ENCODE measurements at places on chromosomes 4 and X.

DNA sequence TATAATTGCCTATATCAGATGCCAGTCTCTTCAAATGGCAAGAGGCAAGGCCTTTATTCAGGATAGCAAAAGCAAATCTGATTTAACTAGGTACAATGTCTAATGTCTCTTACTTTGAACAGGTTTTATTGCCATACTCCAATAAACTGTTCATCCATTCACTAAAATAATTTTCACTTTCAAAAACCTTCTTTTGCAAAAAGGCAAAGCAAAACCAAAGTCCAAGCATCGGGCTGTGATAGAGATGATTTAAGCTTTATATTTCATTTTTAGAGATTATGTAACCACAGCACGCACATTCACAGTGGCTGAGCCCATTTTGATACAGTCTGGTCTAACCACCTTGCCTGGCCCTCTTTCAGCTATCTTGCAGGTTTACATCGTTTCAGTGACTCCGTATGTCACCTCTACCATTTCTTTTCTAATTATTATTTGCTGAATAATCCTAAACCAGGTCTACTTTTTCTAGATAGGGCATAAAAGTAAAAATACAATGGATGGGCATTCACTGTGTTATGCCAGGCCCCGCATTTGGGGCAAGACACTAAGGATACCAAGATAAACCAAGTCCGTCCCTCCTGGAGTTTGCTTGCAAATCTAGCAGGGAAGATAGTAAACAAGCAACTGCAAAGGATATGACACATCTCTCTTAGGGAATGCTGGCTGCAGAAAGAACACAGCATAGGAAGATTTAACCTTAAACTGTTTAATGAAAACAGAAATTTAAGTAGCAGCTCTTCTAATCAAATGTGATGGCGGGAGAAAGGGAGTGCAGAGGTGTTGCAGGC is 1.8 kb downstream of the CASP3 start:
- DNase-seq = no peak

DNA sequence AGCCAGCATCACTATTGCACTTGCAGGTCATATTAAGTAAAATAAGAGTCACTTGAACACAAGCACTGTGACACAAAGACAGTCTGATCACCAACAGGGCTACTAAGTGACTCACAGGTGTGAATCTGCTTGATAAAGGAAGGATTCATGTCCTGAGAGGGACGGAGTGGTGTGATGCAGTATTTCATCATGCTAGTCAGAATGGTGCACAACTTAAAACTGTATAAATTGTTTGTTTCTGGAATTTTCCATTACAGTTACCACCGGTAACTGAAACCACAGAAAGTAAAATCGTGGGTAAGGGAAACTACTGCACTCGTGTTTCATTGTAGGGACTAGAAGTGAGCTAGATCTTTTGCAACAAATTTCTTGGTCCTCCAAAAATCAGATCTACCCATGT is 109.7 kb downstream of the ELOVL6 start:
- no peak for DNase-seq

GRCh38 chr4:96543346-96543745 is 703.5 kb downstream of the PDHA2 start:
- DNase-seq = no peak

GRCh38 chr4:6893449-6894085 is 16.1 kb upstream of the TBC1D14 start:
- DNase-seq = no peak

GRCh38 chr4:10456595-10457254 is 501 bp downstream of the ZNF518B start:
- DNase-seq = no peak

DNA sequence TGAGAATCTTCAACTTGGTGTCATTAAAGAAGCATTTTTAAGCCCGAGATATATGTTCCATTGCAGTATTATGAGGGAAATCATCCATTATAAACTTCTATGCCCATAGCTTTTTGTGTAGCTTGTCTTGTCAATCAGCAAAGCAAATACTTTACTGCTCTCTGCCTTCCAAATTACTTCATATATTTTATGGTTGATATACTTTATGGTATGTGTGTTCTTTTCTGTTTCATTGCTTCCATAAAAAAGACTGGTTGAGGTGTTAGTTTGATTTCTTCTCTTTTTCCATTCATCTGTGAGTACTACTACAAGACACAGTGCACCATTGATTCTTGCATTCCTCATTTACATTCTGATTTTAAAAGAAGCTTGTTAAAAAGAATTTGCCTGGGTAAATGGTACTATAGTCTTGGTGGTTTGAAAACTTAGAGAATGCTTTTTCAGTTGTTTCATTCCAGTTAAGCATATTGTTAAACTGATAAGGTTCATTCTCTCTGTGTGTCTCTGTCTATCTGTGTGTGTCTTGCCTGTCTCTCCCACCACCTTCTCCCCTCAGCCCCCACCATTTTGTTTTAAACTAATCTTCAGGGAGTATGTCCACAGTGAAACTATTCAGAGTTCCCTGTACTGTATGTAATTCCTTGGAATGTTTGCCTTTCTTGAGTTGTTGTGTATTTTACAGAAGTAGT is 27.1 kb downstream of the STAG2 start:
- no peak for DNase-seq

Measured in nucleus accumbens (tissue), 56 donors.